ENCODE measurements at places on chromosomes 1 and 21.
A peak's percentile ranks its signal among the peaks of the same experiment; 100 is the strongest.

DNA sequence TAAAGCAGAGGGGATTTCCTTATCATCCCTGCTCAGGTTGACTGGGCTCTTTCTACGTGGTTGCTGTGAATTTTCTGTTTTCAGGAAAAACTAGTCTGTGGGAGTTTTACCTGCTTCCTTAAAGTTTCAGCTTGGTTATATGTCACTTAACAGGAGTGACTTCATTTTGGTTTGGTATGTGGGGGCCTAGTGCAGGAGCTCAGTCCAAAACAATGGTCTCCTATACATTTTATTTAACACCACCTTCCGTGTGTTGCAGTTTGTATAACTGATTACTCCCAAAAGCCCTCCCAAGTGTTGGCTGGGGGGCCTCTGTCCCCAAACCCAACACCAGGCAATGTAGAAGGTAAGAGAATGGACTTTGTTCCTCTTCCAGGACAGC lies 5.3 kb downstream of the IL23R start:
- DNase-seq, result no peak

DNA sequence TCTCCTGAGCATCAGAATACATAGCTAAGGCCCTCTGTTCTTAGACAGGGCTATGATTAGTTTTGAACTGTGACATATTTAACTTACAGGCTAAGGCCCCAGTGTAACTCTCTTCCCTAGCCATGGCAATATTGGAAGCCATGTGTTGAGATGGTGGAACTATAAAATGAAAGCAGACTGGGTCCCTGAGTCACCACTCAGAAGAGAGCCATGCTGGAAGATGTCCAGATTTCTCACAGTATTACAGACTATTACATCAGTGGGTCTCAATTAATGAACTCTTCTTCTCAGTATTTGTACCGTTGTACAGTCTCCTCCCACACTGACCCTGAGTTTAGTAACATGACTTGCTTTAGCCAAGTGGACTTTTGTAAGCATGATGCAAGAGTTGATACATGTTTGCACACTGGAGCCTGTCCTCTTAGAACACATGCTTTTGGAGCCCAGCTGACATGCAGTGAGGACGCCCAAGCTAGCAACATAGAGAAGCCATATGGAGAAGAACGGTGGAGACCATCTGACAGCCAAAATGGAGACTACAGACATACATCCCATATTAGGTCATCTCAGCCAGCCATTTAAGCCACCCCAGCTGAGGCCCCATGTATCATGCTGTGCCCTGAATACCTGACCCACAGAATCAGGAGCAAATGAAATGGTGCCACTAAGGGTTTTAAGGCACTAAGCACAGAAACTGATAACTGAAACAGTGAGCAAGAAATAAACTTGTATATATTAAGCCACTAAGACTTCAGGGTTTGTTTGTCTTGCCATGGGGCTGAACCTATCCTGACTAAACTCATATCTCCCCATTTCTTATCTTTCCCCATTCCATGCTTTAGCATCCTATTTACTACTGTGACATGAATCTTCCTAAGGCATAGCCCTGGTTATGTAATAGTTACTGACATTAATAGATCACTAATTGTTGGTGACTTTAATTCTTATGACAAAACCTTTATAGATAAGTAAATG lies 24.4 kb downstream of the TBX15 start:
- DNase-seq, result no peak

- DNase-seq, result no peak
These were observed 73.1 kb upstream of the EDEM3 start for GRCh38 chr1:184827600-184828368.

DNA sequence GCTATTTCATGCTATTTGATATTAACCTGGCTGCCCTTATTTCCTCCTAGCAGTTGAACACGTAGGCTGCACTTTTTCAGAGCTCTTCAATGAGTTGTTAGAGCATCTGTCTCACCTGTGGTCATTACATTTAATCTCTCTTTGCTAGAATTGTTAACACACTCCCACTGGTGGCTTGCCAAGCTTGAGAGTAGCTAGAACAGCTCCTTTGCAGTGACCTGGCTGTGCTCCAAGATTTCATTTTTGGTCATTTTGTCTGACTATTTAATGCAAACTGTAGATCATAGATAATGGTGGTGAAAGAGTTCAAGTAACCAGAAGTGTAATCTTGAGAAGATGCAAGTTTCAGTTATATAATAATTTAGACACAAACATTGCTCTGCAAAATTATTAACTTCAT lies 105.6 kb downstream of the LRRC7 start:
- DNase-seq, result no peak

DNA sequence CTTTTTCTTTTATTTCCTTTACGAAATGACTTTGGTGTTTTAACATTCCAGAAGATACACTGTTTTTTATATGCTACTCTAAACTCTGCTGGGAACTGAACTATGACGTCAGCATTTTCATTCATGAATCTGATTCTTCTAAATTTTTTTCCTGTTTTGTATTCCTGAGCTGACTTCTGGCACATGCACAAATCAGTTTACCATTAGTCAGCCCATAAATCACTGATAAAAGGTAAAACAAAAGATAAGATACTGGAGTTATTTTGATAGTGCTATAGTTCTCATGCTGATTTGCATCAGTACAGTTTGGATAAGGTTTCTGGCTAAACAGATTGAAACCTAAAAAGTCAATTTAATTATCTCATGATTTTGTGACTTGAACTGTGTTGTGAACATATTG lies 10.4 kb downstream of the CAMTA1 start:
- no peak for DNase-seq

GRCh38 chr1:203325418-203326091 lies 20.2 kb downstream of the BTG2 start:
- no peak for DNase-seq

DNA sequence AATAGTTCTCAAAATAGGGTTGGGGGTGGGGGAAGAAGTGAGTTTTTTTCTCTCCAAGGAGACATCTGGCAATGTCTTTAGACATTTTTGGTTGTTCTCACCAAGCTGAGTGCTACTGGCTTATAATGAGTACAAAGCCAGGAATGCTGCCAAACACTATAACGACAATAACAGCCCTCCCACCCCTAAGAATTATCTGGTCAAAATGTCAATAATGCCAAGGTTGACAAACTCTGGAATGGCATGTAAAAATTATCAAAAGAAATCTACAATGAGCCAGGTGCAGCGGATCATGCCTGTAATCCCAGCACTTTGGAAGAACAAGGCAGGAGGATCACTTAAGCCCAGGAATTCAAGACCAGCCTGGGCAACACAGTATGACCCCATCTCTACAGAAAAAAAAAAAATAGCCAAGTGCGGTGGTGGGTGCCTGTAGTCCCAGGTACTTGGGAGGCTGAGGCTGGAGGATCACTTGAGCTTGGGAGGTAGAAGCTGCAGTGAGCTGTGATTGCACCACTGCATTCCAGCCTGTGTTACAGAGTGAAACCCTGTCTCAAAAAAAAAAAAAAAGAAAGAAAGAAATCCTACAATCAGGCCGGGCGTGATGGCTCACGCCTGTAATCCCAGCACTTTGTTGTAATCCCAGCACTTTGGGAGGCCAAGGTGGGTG lies 2.5 kb downstream of the ATP5PF start:
- DNase-seq, result no peak

GRCh38 chr1:241834733-241835377 lies 13.1 kb upstream of the EXO1 start:
- no peak for DNase-seq

- no peak for DNase-seq
These were observed 69.0 kb upstream of the GOLT1A start for GRCh38 chr1:204282761-204283221.

GRCh38 chr1:3789421-3790300 lies 6.6 kb downstream of the LRRC47 start:
- DNase-seq, result no peak

- DNase-seq, result no peak
These were observed 9.9 kb downstream of the CD58 start for GRCh38 chr1:116560704-116561490.

DNA sequence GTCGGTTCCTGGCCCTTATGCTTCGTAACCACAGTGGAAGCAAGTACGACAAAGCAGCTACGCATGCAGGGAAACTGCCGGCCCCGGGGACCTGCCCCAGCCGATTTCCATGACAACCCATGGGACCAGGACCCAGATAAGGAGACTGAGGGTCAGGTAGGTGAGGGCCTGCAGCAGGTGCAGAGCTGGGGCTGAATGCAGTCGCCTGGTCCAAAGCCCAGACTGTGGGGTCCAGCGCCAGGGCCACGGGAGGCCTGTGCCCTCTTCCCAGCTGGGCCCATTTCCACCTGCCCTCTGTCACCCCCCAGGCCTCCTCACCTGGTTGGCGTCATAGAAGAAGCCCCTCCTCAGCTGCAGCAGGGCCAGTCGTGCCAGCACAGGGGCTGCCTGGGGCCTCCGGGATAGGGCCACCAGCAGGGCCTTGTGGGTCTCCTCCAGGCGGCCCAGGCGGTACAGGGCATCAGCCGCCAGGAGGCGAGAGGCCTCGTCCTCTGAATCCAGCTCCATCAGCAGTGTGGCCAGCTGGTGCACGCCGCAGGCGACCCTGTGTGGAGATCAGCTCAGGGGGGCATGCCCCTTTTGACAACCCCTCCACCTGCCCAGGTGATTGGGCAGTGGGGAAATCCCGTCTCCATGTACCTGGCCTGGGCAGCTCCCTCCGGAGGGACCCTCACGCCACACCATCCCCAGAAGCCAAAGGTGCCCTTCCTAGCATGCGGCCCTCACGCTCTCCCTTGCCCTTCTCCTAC lies 14.2 kb downstream of the TTC34 start:
- no peak for DNase-seq

GRCh38 chr1:119893238-119893791 lies 3.0 kb downstream of the ADAM30 start:
- DNase-seq, result no peak

- DNase-seq, result no peak
These were observed at the start of gene LRRC7 for GRCh38 chr1:69567652-69568420. LRRC7 (plus strand) TSS chr1:69567922; CDS start chr1:69568640, 718 bp downstream.

DNA sequence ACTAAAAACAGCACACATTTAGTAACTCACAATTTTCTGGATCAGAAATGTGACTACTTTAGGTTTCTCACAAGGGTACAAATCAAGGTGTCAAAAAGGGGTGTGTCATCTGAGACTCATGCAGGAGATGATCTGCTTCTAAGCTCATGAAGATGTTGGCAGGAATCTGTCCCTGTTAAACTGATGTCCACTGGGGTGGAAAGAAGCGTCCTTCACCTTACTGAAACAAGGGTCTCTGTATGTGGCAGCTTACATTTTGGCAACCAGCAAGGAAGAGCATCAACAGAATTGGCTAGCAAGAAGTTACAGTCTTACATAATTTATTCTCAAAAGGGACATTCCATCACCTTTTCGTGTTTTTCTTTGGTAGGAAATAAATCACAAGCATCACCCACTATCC lies 1223.8 kb downstream of the AMY1C start:
- DNase-seq, result no peak

- no peak for DNase-seq
These were observed 200.3 kb downstream of the HHIPL2 start for GRCh38 chr1:222347627-222348026.

DNA sequence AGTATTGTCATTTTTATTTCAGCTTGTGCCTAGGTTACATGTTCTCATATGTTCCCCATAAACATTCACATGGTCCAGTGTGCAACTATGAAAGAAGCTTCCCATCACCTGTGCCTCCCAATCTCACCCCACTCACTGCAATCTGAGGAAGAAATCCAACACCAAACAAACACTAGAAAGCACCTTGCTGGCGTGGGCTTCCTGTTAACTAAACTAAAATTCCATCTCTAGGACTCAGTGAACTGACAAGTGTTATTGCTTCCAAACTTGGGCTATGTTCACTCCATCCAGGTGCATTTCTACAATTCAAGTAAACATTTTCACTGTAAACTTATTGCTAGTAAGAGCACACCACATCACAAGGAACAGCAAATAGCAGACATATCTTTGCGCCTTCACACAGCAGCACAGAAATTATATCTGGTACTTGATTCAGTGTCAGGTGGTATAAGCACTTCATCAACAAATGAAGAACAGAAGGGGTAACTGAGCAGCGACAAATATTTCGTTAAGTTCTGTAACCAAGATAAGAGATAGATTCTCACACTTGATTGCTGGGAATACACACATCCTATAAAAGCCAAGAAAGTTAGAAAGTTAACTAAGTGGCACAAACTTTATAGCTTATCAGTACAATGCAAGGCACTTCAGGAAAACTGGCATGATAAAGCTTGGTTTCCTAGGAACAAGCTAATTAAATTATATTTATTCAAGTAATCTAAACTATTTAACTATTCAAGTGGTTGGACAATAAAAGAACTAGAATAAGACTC lies 8.9 kb upstream of the KCNJ15 start:
- DNase-seq, result no peak

- no peak for DNase-seq
These were observed at the start of gene ESRRG for GRCh38 chr1:216723274-216723780. ESRRG (minus strand) TSS chr1:216723429; CDS start chr1:216723299, 130 bp downstream.

DNA sequence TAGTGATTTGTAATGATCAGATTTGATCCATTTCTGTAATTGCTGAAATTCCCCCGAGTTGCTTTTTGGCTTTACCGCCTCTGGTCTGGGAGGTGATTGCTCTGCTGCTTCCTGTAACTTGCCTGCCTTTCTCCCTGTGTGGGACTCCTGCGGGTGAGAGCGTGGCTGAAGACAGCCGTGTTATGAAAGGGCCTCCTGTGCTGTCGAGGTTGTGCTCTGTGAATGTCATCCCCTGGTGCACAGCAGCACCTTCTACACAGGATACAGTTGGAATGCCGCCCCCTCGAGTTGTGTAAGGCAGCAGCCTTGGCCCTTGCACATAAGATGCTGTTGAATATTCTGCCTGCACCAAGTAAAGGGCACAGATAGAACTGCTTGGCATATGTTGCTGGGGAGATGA lies 5.9 kb downstream of the SOD1 start:
- DNase-seq, result no peak

GRCh38 chr1:223716302-223716862 lies 4.0 kb downstream of the CAPN2 start:
- peak; percentile 43 for DNase-seq

DNA sequence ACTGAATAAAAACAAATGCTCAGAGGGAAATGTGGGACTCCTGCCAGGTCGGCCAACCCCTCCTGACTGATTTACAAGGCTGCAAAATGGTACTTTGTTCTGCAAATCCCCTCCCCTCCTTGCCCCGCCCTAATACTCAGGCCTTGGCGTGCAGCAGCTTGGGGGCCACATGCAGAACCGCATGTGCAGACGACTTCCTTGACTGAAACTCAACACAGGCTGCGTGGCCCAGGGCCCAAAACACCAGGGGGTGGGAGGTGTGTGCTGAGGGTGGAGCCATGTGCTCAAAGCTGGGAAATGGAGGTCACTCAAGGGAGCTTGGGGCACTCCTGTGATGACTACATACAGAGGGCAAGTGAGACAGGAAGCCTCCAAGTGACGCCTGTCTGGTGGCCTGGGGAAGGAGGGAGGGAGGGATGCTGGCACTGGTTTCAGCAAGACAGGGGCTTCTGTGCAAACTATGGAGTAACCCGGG lies 87.2 kb downstream of the MRPL37 start:
- peak; percentile 46 for DNase-seq

Measured in stimulated activated naive CD4-positive, alpha-beta T cell (primary cell).